ENCODE measurements at places on chromosomes 5 and 9.

- DNase-seq, result no peak
Observed at GRCh38 chr9:69519470-69520240, 152.5 kb downstream of the APBA1 start.

DNA sequence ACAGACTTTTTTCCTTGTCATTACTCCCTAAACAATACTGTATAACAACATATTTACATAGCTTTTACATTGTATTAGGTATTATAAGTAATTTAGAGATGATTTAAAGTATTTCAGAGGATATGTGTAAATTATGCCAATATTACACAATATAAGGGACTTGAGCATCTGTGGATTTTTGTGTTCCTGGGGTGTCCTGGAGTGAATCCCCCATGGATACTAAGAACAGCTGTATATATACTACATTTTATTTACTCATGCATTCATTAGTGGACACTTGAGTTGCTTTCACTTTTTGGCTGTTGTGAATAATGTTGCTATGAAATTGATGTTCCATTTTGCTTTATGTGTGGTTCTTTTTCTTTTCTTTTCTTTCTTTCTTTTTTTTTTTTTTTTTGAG lies 348.8 kb downstream of the SH3GL2 start:
- DNase-seq, result no peak

DNA sequence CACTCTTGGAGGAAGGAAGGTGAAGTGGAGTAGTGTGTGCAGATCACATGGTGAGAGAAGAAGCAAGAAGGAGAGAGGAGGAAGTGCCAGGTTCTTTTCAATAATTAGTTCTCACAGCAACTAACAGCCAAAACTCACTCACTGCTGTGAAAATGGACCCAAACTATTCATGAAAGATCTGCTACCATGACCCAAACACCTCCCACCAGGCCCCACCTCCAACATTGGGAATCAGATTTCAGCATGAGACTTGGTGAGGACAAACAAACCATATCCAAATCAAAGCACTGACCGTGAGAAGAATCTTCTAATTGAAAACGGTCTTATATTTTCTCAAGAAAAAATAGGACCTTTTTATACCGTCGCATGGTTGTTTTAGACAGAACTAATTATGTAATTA lies 468.7 kb upstream of the TYRP1 start:
- no peak for DNase-seq

DNA sequence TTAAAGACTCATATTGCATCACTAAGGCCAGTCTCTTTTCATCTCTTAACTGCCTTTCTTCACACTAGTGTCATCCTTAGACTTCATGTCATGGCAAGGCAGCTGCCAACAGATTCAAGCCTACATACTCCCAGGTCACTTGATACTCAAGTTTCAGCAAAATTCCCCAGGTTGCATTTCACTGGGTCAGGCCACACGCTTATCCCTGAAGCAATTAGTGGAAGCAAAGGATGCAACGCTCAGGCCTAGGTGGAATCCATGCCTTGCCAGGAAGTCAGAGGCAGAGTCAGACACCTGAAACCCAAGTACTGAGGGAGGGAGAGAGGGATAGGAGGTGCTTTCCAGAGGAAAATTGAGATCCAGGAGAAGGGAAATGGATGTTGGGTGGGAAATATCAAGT lies 28.9 kb downstream of the YIPF5 start:
- no peak for DNase-seq

DNA sequence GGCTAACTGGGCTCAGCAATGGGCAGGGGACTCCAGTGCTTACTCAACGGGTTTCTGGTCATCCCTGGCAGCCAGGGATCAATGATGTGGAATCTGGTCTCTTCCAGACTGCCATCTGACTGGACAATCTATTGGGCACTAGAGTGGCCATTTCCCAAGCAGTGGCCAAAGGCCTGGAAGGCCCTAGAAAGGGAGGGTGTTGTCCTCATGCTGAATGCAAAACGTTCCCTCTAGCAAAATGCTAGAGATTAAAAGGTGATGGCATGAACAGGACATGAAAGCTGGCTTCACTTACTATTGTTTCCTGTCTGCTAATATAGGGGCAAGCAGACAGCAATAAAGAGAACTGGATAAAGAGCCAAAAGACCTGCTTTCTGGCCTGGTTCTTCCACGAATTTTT lies 254.2 kb upstream of the PANK3 start:
- no peak for DNase-seq

DNA sequence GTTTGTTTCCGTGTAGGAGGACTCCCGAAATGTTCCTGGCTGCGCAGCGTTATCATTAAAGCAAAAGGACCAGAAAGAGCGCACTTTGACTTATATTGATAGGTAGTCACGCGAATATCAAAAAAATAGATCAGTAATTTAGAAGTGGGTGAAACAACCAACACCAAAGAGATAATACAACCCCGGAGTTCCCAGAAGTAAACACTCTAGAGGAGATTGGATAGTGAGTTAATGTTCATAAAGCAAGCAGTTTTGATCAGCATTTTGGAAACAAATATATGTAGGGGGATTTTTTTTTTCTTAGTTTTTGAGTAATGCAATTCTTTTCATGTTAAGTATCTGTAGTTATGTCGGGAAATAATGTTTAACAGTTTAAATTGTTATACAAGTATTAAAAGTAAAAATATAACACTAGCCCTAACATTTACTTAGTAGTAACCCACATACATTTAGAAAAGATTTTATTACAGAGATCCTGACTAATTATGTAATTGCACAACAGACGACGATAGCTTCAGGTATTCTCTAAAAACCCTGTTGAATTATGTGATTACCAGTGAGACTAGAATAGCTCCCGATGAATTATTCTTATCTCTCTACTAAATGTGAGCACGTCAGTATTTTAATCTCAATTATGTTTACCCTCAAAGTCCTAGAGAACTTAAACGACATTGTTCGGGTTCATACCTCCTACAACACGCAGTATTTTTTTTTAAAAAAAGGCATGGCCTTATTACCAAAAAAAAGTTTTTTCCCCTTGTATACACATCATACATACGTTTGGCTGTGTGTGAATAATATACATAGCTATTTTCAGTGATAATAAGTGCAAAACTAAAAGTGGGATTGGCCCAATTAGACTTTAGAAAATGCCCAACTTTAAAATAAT lies 9.4 kb upstream of the NFIB start:
- peak; percentile 27 for DNase-seq

DNA sequence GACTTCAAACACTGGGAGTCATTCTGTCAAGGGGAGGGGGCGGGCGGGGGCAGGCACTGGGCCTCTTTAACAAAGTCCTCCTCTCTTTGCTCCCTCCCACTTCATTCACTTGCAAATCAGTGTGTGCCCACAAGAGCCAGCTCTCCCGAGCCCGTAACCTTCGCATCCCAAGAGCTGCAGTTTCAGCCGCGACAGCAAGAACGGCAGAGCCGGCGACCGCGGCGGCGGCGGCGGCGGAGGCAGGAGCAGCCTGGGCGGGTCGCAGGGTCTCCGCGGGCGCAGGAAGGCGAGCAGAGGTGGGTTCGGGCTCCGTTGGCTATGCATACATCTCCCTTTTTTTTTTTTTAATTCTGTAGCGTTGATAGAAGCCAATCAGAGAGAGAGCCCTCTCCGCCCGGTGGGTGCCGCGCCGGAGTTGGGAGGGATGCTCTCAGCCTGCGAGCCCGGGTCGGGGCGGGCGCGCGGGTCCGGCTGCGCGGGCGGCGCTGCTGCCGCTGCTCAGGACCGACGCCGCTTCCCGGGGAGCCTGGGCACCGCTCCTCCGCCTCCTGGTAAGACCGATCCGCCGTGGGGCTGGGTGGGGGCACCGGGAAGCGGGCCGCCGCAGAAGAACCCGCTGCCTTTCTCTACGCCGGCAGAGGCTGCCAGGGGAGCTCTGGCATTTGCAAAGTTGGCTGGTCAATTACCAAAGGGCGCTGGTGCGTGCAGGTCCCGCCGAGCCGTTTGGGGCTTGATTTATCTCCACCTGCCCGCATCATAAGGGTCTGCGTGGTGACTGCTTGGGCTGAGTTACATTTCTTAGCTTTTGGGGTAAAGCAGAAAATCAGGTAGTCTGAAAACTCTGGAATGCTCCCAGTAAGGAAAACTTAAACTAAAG lies at the start of gene CDH6:
CDH6 (plus strand) TSS at position 96 of the 877 bp plus-strand sequence. CDS start 73,788 bp downstream, outside the sequence.
- DNase-seq, result no peak

DNA sequence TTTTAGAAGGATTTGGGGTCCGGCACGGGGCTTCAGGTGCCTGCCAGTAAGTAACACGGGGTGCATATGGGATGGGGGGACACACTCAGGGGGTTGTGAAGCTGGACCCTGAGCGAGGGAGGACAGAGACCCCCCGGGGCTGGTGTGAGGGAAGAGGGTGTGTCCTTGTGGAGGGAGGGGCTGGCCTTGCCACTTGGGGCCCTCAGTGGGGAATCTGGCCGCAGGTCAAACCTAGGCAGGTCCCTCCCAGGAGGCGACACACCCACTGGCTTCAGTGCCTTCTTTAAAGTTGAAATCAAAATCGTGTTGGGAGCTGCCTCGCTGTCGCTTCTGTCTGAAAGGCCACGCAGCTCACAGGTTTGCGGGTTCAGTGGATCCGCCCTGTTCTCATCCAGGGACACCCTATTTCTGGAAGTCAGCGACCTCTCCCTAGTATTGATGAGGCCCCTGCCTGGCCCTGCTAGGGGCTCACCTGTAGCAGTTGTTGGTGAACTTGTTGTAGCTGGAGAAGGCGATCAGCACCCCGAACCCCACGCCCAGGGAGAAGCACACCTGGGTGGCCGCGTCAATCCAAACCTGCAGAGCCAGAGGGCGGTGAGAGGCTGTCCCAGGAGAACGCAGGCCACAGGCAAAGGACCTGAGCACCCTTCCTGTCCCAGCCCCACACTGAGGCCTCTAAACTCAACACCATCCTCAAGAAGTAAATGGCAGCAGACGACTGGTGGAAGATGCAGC lies 29.4 kb downstream of the SLC6A3 start:
- DNase-seq, result no peak

GRCh38 chr9:121700165-121700831 lies 48.9 kb downstream of the DAB2IP start:
- DNase-seq, result peak; percentile 11

GRCh38 chr9:16612627-16613026 lies 257.8 kb downstream of the BNC2 start:
- no peak for DNase-seq

GRCh38 chr9:131361202-131361833 lies 32.6 kb upstream of the PRRC2B start:
- no peak for DNase-seq

DNA sequence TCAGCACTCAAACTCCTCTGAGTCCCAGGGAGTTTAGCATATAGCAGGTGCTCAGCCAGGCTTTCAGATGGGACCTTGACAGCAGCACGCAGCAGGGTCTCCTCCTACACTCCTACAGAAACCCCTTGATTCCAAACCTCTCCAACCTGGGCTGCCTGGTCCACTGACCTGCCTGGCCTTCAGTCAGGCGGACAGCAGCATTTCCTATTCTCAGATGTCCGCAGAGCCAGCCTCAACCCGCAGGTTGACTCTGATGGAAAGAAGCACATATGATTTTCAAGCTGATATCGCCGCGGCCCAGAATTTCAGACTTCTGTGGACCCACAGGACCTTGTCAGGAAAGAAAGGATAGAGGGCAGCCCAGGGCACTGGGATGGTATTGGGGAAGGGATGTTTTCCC lies 5.3 kb upstream of the SLC25A48 start:
- DNase-seq, result no peak

DNA sequence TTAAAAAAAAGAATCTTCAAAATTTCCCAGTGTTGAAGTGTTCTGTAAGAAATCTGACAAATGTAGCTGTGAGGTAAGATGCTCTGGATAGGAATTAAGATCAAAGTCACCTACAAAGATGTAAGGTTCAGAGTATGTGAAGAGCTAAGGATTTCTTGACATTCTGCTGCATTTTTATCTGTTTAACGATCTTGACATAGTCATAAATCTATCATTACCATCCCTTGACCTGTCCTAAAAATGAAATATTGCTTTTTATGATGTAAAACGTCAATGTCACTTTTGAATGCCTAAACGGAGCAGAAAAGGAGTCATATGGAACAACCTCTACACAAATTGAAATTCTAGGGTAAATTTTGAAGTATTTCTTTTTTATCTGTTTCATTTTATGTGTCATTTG lies 939.3 kb downstream of the CDH18 start:
- no peak for DNase-seq

GRCh38 chr5:159304961-159305595 lies 25.2 kb downstream of the IL12B start:
- DNase-seq, result no peak

GRCh38 chr5:139675825-139676224 lies 27.7 kb downstream of the CXXC5 start:
- DNase-seq, result no peak

GRCh38 chr9:134738869-134739659 lies 97.5 kb downstream of the COL5A1 start:
- peak; percentile 68 for DNase-seq

DNA sequence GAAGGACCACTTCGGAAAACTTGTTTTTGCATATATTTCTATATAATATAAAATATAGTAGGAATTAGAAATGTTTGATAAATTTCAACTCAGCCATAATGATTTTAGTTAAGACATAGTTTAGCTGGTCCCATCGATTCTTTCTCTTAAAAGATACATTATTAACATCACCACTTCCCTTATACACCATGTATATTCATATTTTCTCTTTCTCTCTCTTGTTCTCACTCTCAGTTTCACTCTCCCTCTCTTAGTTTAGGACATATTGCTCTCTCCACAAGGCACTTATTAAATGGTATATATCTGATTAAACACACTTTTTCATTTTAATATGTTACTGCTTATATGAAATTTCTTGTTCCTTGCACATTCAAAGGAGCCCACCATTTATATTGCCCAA lies 90.1 kb upstream of the RASEF start:
- DNase-seq, result no peak

DNA sequence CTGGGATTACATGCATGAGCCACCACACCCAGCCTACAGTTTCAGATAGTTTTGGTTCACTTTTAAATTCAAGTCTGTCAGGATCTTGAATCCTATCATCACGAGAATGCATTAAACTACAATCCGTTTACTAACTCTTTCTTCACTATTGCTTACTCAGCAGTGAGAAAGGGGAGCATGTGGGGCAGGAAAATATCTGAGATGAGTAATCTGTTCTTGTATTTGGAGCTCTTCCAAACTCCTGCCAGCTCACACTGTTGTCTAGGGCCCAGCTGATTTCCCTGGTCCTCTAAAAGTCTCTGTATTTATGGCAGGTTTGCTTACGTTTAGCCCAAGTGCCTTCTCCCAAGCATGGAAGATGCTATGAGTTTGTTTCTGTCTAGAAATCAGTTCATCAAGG lies 152.2 kb downstream of the FGF18 start:
- no peak for DNase-seq

GRCh38 chr5:109601736-109602135 lies 88.0 kb upstream of the MAN2A1 start:
- no peak for DNase-seq

GRCh38 chr5:111345731-111346130 lies 121.5 kb downstream of the CAMK4 start:
- no peak for DNase-seq

GRCh38 chr5:120476063-120476462 lies 12.0 kb downstream of the PRR16 start:
- DNase-seq, result no peak
